Ammon's horn (tissue), 1 donor: ENCODE measurements at places on chromosomes 2 and 18.

- no peak for DNase-seq
Observed at GRCh38 chr2:23568626-23569190, 183.7 kb downstream of the KLHL29 start.

DNA sequence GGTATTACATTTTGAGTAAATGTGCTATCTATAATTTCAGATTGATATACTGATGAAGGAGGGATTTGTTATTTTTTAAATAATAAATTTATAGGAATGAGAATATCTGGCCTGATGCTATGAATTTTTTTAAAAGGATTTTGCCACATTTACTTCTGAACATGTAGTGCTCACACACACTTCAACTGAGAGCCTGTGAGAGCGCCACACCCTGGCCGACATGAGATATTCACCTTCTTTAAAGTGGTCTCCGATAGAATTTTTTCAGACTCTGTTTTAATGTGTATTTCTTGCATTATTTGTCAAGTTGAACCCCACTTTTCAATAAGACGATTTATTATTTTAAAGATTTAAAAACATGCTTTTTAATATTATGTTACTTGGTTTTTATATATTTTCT, 813.3 kb downstream of the DCC start:
- DNase-seq, result no peak

DNA sequence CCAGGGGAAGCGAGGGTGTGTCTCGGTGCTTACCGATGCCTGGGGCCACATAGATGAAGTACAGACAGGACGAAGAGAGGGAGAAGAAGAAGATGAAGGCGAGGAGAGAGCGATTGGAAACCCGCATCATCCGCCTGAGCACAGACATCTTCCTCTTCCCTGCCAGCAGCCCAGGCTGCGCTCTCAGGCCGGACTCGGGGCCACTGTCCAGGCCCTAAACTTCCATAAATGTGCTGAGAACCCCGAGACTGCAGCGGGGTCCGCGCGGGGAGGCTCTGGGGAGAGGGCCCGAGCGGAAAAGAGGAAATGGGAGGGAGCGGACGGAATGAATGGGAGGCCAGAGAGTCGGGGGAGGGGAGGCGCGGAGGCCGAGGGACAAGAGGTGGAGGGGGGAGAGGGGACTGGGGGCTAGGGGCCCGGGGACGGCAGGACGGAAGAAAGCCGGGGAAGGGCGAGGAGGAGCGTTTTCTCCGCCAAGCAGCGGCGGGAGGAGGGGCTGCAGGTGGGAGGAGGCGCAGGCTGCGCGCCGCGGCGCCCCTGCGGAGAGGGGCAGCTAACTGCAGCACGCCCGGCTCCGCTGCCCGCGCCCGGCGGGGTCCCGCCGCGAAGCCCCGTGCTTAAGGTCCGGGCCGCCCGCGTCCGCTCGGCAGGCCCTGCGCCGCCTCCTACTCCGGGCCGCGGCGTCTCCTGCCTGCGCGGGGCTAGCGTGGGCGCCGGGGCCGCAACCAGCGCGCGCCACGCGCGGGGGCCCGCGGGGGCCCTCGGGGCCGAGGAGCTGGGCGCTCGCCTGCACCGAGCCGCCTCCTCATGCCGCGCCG, at the start of gene B4GALT6:
B4GALT6 (minus strand) TSS at position 303 of the 818 bp plus-strand sequence; CDS start at position 148, 155 bp downstream.
- peak; percentile 32 for DNase-seq

GRCh38 chr2:142865924-142866323, 11.5 kb upstream of the KYNU start:
- DNase-seq, result peak; percentile 49

- no peak for DNase-seq
Observed at GRCh38 chr2:51027442-51027841, 4.5 kb downstream of the NRXN1 start.

GRCh38 chr2:2095360-2096093, 235.5 kb downstream of the MYT1L start:
- DNase-seq, result no peak

DNA sequence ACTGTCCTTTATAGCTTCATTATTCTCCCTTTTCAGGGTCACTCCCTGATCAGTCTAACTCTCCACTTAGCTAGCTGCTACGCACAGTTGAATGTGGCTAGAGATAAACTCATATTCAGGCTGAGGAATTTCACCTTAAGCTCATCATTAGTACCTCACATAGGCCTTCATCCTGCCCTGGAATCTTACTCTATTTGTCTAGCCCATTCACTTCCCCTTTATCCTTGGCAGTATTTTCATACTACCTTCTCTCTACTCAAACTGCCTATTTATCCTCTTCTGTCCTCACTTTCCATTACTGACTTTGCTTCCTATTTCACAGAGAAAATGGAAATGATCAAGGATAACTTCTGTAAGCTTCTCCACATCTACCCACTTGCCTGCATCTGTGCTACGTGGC, 10.6 kb upstream of the DSC2 start:
- no peak for DNase-seq

DNA sequence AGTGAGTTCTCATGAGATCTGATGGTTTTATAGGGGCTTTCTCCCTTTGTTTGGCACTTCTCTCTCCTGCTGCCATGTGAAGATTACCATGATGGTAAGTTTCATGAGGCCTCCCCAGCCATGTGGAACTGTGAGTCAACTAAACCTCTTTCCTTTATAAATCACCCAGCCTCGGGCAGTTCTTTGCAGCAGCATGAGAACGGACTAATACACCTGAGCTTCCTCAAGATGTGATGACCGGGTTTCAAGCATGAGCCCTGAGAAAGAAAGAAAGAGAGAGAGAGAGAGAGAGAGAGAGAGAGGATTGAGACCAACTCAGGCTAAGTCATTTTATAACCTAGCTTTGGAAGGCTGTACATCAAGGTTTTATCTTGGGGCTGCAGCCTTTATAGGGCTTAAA, 167.7 kb upstream of the SERPINE2 start:
- DNase-seq, result no peak

GRCh38 chr18:26909599-26910290, 44.2 kb upstream of the AQP4 start:
- DNase-seq, result peak; percentile 79

- no peak for DNase-seq
Observed at GRCh38 chr2:643334-643733, 33.9 kb downstream of the TMEM18 start.

DNA sequence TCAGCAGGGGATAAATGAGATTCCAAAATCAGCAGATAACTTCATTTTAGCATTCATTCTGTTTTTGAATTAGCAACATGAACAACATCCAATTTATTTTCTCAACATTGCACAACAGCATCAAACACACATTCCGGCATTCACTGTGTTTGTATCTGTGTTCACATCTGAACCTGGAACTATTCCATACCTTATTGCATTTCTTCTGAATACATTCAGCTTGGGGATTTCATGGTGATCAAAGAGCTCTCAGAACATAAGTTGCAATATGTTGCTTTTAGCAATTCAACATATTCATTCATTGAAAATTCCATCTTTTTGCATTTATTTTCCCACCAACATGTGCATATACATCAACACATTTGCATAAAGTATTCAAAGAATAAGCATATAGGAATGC, 1431.7 kb upstream of the PIK3C3 start:
- no peak for DNase-seq
